ENCODE measurements at places on chromosomes 7 and 10.

GRCh38 chr7:141511676-141512396 lies 39.4 kb upstream of the AGK start:
- DNase-seq, result no peak

DNA sequence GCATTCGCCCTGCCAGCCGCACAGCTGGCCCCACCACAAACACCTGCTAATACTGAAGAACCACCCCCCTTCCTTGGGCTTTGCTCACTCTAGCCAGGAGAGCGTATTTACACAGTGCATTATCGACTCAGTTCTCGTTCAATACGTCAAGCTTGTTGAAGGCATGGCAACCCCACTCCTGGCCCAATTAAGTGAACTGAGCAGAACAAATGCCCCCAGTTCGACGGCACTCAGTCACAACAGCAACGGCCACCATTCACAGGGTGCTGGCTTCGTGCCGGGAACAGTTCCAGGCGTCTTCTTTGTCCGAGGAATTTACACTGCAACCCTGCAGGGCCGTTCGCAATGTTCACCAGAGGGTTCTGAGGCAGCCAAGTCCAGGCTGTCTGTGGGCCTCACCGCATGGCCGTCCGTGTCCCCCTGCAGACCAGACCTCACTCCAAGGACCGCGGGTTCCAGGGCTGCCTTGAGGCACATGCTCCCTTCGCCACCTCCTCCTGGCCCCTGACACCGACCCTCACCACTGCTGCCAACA lies 175.3 kb downstream of the DIP2C start:
- no peak for DNase-seq

GRCh38 chr10:132981173-132981555 lies 38.8 kb upstream of the CFAP46 start:
- no peak for DNase-seq

DNA sequence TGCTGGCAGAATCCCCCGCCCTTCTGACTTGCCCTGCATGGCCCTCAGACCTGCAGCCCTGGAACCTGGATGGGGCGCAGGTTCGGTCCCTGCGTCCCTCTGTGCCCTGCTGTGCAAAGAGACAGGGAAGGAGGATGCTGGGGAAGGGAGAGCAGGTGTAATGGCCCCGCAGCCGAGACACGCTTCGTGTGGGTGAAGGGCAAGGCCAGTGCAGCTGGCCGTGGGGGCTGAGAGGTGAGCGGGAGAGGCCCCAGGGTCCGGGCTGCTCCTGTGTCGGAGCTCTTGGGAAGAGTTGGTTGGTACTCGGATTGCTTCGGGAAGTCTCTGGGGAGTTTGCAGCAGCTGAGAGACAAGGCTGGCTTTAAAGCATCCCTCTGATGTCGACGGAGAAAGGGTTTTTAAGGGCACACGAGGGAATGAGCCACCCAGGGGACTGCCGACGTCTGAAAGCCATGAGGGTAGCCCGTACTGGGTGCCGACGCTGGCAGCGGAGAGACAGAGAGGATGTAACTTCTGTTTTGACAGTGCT lies 6.5 kb downstream of the ELFN1 start:
- no peak for DNase-seq

GRCh38 chr7:115980159-115980558 lies 50.4 kb downstream of the TFEC start:
- no peak for DNase-seq

- no peak for DNase-seq
Observed at GRCh38 chr7:45215601-45216062, 58.0 kb downstream of the RAMP3 start.

DNA sequence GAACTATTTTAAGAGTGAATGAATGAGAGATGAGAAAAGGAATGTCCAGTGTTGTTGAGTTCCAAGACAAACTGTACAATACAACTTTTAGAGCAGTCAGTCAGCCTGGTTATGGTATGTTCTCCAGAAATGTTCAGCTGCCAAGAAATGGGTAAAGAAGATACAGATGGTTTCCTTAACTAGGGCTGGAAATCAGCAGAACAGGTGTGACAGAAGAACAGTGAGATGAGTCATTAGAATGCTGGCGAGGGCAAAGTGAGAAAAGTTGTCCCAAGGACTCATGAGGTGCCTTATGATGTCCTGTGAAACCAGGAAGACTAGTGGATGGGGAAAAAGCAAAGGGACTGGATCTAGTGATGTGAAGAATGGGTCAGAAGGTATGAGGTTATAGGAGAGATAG lies 20.8 kb upstream of the SEPTIN7 start:
- no peak for DNase-seq

GRCh38 chr7:26191233-26191973 lies 9.1 kb downstream of the HNRNPA2B1 start:
- DNase-seq, result no peak

GRCh38 chr7:23254051-23254681 lies 7.6 kb downstream of the GPNMB start:
- DNase-seq, result no peak

- DNase-seq, result no peak
Observed at GRCh38 chr10:106573106-106573505, 591.4 kb downstream of the SORCS1 start.

Data from CD4-positive, alpha-beta T cell treated with Interferon gamma for 1 hour (primary cell).